EL (cell line): ENCODE measurements at places on chromosomes 13 and 19.

GRCh38 chr13:47484548-47484947 lies 516.5 kb downstream of the SUCLA2 start:
- DNase-seq, result peak; percentile 72

GRCh38 chr13:36453516-36453915 lies 21.2 kb downstream of the CCNA1 start:
- no peak for DNase-seq

- DNase-seq, result no peak
Measured at GRCh38 chr13:73103238-73103637, 44.4 kb downstream of the KLF5 start.

DNA sequence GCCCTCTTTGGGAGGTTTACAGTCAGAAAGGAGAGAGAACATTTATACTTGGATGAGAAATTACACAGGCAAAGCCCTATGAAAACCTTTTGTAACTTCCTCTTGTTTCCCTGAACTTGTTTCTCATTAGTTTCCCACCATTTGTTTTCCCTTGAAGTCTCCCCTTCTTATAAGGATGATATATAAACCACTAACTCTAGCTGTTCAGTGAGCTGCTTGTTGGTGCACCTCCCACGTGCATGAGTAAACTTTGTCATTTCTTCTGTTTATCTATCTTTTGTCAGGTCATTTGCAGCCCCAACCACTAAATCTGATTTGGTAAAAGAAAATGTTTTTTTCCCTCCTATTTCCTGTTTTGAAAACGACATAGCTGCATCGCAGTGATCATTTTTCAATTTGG lies 919.9 kb downstream of the SLITRK1 start:
- peak; percentile 3 for DNase-seq

DNA sequence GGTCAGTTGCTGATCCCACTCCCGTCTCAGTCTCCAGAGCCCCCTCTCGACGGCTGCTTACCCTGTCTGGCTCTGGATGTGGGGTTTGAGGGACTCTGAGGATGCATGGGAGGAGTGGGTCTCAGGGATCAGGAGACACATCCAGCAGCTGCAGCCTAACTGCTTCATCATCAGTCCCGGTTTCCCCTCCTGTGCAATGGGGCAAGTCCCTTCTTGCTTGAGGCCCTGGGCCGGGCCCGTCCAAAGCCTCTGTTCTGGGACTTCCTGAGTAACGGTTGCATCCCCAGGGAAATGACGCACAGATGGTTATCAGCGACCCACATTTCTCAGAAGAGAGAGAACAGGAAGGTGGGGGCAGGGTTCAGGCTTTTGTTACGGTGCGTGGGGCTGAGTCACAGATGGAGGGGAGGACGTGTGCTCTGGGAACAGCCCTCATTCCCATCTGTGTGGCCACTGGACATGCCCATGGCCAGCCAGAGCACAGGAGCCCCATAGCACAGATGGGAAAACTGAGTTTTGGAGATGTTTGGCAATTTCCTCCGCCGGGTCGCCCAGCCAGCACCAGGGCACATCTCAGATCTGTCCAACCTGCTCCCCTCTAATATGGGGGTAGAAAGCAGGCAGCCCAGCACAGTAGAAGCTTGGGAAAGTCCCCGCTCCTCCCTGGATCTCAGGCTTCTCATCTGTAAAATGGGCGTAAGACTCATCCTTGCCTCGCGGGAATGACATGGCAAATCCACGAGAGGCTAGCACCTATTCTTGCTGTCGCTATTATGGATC lies 19.3 kb downstream of the GNA15 start:
- peak; percentile 100 for DNase-seq

DNA sequence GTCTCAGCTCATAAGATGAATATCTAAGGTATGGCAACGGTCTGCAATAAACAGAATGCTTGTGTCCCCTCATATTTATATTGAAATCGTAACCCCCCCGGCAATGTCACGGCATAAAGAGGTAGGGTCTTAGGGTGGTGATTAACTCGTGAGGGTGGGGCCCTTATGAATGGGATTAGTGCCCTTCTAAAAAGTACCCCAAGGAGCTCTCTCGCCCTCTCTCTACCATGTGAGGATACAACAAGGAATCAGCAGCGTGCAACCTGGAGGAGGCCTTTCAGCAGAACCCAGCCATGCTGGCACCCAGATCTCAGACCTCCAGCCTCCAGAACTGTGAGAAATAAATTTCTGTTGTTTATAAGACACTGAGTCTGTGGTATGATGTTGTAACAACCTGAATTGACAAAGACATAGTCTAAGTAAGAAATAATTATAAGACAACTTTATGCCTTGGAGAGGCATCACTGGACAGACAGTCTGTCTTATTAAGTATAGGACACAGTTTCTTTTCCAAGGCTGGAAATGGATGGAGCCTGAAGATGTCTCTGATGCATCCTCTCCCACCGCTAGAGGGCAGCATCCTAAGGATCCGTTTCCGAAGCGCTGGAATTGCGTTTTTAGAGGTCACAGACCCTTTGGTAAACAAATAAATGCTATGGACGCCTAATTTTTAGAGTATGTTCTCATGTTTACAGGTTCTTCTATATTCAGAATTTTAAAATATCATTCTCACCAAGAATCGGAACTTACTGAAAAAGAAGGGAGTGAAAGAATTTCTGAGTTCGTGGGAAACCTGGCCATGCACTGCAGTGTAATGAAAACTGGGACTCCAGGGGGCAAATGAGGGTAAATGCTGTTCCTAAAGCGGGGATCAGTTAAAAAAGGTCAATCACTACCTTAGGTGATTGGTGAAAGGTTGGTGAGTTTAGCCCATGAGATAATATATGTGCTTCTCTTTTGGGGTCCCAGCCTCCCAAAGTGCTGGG lies 13.3 kb upstream of the LEUTX start:
- peak; percentile 50 for DNase-seq

- no peak for DNase-seq
Measured at GRCh38 chr13:49308097-49308875, 60.6 kb downstream of the CDADC1 start.

DNA sequence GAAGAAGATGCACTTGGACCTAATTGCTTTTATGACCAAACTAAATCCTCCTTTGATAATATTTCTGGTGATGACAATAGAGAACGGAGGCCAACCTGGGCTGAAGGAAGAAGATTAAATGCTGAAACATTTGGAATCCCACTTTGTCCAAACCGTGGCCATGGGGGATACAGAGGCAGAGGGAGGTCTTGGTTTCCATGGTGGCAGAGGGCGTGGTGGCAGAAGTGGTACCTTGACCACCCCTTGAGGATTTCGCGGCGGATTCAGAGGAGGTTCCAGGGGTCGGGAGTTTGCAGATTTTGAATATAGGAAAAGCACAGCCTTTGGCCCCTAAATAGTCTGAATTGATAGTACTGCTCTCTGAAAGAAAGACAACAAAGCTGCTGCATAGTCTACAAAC lies 7.2 kb upstream of the LILRB3 start:
- DNase-seq, result no peak

DNA sequence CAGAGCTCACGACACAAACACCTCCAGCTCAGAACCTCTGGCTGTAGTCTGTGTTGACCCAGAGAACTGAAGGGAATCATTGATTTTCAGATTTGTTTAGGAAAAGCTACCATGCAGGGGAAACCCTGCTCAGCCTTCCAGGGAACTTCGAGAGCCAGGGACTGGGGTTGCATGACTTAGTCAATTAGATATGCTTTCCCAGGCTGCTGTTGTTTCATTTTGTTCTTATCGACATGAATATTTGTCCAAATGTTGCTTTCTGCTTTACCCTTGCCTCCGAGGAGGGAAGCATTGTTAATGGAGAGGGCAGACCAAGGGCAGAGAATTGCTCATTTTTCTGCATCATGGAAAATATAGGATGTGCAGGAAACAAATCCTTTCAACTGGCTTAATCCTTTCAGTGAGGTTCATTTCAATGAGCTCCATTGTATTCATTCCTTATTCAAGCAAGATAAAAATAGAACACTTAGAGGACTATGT lies 82.5 kb downstream of the KLF5 start:
- no peak for DNase-seq

- DNase-seq, result no peak
Measured at GRCh38 chr19:28632371-28633080, 580.4 kb downstream of the UQCRFS1 start.

DNA sequence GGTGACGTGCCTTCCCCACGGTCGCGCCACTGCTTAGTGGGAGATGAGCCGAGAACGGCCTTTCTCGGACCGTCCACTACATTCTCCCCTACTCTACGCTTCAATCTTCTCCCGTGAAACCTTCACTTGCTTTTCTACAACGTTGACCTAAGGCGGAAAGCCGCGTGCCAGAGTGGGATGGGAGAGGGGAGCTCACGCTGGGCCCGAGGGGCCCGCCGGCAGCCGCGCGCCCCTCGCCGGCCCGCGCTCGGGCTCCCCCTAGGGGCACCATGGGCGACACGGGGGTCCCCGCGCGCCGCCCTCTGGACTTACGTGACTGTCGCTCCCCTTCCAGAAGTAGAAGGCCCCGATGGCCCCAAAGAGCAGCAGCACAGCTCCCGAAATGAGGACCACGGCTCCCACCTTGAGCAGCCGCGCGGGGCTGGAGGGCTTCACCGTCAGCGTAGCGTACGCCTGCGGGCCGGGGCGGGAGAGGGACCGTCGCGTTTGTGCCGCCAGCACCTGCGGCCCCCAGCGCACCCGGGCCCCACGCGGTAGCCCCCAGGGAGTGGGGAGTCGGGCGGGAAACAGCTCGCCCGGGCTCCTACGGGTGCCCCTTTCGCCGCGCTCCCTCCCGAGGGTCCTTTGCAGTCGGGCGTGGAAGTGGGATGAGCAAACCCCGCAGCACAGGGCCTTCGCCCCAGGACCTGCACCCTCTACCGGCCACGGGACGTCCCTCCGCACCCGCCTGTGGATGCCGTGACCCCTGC lies 727 bp downstream of the CNMD start:
- DNase-seq, result no peak

- no peak for DNase-seq
Measured at GRCh38 chr19:30549151-30549550, 177.0 kb downstream of the ZNF536 start.

GRCh38 chr19:18501832-18502231 lies 20.0 kb downstream of the ELL start:
- no peak for DNase-seq

DNA sequence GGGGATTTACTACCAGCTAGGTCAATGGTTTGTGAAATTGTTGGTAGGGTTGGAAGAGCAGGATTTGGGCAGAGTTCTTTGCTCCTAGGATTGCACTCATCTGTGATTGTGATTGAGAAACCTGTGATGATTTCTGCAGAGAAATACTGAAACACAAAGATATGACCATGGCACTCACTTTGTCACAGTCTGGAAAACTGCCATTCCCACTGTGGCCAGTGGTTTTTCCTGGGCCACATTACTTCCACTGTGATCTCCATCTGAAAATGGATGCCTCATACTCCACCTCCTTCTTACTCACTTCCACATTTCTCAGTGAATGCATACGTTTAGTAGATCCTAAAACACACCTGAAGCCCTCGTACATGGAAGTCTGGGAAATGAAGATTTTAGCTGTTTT lies 593.2 kb downstream of the LMO7 start:
- DNase-seq, result no peak

DNA sequence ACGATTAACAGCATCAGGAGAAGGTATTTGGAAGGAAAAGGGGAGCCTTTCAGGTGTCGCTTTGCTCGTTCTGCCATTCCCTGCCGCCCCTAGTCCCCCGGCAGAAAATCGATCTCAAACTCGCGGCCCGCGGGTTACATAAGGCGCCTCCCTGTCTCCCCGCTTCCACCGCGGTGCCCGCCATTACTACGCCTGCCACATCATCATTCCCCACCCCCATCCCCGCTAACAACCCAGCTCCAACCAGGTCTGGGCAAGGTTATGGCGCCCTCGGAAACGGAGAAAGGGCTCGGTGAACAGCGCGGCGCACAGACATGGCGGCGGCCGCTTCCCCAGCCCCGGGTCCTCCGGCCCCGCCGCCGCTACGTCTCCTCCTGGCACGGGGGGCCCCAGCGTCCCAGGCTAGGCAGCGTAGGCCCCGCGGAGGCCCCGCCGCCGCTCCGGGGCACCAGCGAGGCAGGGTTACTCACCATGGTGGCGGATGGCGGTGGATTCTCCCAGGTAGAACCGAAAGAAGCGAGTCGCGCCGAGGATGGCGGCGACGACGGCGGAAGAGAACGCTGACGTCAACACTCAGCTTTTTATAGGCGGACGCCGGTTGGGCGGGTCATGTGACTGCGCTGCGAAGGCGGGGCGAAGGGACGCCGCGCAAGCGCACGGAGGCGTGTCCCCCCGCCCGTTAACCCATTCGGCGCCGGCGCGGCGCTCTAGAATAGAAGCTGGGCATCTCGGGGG lies at the start of gene EEF2:
TSS of gene EEF2 (minus strand) at position 556 of the 735 bp plus-strand sequence. CDS start at position 473, 83 bp downstream.
- peak; percentile 84 for DNase-seq

- no peak for DNase-seq
Measured at GRCh38 chr13:99433543-99434075, 67.7 kb upstream of the TM9SF2 start.

DNA sequence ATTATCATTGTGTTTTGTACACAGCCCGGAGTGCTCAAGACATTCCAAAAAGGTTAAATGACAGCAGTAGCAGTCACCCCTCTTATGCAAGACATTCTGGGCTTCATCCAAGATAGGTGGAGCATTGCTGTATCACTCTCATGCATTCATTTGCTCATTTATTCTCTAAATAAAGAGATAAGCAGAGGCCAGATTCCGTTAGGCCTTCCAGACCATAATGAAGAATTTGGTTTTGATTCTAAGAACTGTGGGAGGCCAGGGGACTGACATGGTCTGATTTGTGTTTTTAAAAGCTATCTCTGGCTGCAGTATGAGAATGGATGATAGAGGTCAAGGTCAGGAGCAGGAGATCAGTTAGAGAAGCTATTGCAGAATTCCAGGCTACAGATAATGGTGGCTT lies 145.8 kb downstream of the KCNRG start:
- DNase-seq, result peak; percentile 36

- DNase-seq, result peak; percentile 90
Measured at GRCh38 chr13:37747071-37747612, 122.4 kb downstream of the TRPC4 start.

DNA sequence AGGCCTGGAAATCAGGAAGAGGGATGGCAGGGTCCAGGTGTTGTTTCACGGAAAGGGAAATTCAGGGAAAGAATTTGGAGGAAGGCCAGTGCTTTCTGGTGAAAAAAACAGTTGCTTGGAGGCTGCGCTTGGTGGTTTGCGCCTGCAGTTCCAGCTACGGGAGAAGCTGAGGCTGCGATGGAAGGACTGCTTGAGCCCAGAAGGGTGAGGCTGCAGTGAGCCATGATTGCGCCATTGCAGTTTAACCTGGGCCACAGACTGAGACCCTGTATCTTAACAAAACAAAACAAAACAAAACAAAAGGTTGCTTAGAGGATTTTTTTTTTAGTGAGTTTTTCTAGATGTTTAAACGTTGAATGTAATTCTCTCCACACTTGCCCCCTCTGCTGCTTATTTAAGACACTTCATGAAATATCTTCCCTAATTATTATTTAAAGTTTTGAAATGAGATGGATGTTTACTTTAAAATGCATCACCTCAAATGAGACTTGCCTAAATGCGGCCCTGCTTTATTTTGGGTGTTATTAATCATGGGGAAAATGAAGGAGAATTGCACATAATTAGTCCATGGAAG lies 75.4 kb upstream of the TRPC4 start:
- DNase-seq, result no peak

- no peak for DNase-seq
Measured at GRCh38 chr19:30063650-30064347, 121.8 kb downstream of the URI1 start.
